ENCODE measurements at places on chromosomes 3 and 15. TPM values are rescaled to one million over a fixed set of nuclear protein-coding genes. Genes with fewer than 3 reads are reported as not detected.

Gene DUOX1
- not detected for total RNA-seq

Gene ACAD9
- total RNA-seq = 23.1 TPM

Gene KBTBD13
- not detected for total RNA-seq

Gene CLDN11
- 0.25 TPM for total RNA-seq

Gene NDN
- total RNA-seq = 0.10 TPM

Gene CHRFAM7A
- total RNA-seq = 7.9 TPM

Gene C3orf80
- total RNA-seq = 1.8 TPM

Gene ISLR
- 0.43 TPM for total RNA-seq

Gene CCR1
- total RNA-seq = not detected

Gene RASGRP1
- total RNA-seq = 0.58 TPM

Gene ATP13A3
- total RNA-seq = 19.7 TPM

Gene BCHE
- total RNA-seq = 0.79 TPM

Gene ANKRD28
- total RNA-seq = 50.3 TPM

Gene C2CD4A
- total RNA-seq = 0.19 TPM

Gene CPB1
- not detected for total RNA-seq

Gene EXOSC7
- 43.4 TPM for total RNA-seq

Gene NISCH
- 14.1 TPM for total RNA-seq

Gene TMEM207
- total RNA-seq = not detected

Gene CACNA1D
- 1.2 TPM for total RNA-seq

Gene CLDN16
- not detected for total RNA-seq

Gene STRC
- 0.05 TPM for total RNA-seq
